ENCODE measurements at places on chromosomes 3 and 15.

- DNase-seq = no peak
These were observed 819 bp upstream of the RPL24 start for GRCh38 chr3:101687142-101687931.

GRCh38 chr3:15276028-15276724 is 56.2 kb downstream of the SH3BP5 start:
- DNase-seq = peak; percentile 13

DNA sequence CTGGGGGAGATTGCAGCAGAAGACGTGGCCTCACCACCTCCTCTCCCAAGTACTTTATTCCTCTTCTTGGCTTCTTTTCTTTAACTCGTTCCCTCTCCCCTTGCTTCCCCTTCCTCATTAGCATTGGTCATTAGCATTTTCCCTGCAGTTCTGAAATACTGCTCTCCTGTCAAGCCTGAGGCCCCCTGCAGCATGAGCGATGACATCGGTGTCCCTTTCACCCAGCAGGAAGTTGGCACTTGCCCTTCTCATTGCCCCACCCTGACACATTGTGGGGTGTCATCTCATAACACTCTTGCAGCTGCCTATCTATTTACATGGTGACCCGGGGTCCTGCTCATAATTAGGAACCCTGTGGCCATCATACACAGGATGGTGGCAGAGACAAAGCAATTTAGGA is 167.1 kb downstream of the ARRDC4 start:
- DNase-seq = no peak

- no peak for DNase-seq
These were observed 1036.6 kb downstream of the NTRK3 start for GRCh38 chr15:87219650-87220615.

- DNase-seq = no peak
These were observed 254.0 kb upstream of the SOX2 start for GRCh38 chr3:181457756-181458155.

DNA sequence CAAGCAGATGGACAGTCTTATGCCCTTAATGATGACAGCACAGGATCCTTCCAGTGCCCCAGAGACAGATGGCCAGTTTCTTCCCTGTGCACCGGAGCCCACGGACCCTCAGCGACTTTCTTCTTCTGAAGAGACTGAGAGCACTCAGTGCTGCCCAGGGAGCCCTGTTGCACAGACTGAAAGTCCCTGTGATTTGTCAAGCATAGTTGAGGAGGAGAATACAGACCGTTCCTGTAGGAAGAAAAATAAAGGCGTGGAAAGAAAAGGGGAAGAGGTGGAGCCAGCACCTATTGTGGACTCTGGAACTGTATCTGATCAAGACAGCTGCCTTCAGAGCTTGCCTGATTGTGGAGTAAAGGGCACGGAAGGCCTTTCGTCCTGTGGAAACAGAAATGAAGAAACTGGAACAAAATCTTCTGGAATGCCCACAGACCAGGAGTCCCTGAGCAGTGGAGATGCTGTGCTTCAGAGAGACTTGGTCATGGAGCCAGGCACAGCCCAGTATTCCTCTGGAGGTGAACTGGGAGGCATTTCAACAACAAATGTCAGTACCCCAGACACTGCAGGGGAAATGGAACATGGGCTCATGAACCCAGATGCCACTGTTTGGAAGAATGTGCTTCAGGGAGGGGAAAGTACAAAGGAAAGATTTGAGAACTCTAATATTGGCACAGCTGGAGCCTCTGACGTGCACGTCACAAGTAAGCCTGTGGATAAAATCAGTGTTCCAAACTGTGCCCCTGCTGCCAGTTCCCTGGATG is 198.7 kb downstream of the AKAP13 start:
- DNase-seq = no peak
